ENCODE measurements at places on chromosomes 2 and 18. TPM values are rescaled to one million over a fixed set of nuclear protein-coding genes. Genes with fewer than 3 reads are reported as not detected.
A peak's percentile ranks its signal among the peaks of the same experiment; 100 is the strongest.

DNA sequence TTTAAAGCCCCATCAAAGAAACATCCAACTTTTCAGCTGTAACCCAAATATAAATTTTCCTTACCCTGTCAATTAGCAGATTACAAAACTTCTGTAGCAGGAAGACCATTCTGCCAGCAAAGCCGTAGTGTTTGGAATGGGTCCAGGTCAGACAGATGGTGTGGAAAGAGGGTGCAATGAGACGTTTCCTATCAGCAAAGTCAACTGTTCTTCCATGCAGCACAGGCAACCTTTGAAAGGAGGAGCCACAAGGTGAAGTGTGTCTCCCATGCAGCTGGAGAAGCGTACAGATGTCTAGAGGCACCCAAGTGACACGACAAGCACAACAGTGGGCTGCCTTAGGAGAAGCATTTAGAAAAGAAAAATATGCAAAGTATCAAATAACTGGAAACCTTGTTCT lies 83.7 kb downstream of the SP3 start:
- H3K4me1 ChIP-seq, result no peaks in the 10 kb centered on the region
- H3K4me3 ChIP-seq, result no peak overlapping the region
- no peak overlapping the region for H3K27ac ChIP-seq
- H3K36me3 ChIP-seq, result no peaks in the 10 kb centered on the region

DNA sequence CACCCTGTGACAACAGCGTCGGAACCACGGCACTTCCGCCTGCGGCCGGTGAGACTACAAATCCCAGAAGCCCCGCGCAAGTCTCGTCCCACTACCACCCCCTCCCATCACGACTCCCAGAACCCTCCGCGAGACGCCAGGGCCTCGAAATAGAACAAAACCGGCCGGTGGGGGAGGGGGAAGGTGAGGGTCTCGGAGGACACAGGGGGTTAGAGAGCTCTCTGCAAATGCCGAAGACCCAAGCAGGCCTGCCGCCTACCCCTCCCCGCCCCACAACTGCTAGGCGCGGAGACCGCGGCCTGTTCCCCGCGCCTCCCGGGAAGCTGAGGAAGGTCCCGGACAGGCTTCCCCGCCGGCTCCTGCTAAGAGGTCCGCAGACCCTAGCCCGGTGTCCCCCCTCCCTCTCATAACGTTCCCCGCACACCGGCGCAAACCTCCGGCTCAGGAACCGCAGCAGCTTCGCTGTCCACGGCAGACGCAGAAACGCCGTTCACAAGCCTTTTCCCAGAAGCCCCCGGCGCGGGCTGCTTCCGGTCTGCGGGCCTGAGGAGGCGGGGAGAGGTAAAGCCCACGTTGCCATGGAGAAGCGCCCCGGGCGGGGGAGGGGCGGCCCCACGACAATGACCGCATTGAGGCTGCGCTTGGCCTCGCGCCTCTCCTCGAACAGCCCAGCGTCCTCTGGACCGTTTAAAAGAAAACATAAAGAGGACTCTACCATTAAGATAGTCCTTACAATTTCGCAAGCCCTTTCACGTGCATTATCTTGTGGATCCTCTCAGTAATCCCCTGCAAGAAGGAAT lies at the start of gene ZNF24:
Gene ZNF24, minus strand, starts transcription at position 485 of the 800 bp plus-strand sequence. CDS start 3,770 bp downstream, outside the sequence.
- H3K4me3 ChIP-seq, result peak within 1 kb of the TSS; percentile 97
- H3K27me3 ChIP-seq, result no peaks in the 10 kb centered on the region
- peaks cover 21% of the 10 kb centered on the region for H3K4me1 ChIP-seq
- H3K27ac ChIP-seq, result peak within 1 kb of the TSS; percentile 95

- peaks cover 4% of the 10 kb centered on the region for H3K27me3 ChIP-seq
- no peaks in the 10 kb centered on the region for H3K36me3 ChIP-seq
- no peaks in the 10 kb centered on the region for H3K4me1 ChIP-seq
- no peak overlapping the region for H3K27ac ChIP-seq
- H3K4me3 ChIP-seq, result no peak overlapping the region
Observed at GRCh38 chr2:205586626-205587025, 95.7 kb upstream of the NRP2 start.

DNA sequence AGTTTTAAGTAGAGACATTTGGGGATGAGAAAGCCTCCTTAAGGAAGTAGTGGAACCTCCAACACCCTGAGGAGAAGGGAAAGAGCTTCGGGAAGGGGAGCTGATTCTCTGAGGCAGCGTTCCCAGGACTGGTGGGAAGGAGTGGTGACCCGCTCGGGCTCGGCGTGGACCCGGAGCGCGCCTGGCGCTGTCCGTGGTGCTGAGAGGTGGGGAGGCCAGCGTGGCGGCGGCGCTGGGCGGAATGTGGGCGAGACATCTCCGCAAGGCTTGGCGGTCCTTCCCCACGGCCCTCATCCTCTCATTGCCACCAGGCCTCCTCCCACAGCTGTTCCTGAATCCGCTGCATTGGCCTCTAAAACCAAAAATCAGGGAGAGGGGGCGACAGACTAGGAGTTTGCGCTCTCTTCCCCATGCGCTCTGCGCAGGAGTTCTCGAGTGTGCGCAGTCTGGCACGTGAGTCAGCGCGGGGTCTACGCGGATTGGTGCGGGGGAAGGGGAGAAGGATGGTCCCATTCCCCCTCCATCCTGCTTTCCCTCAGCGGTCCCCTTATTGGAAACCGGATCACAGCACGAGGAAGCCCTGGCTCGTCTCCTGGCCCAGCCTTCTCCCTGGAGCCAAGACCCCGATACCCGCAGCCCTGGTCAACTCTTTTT lies 857 bp downstream of the RESP18 start:
- H3K4me1 ChIP-seq, result peaks cover 1% of the 10 kb centered on the region
- DNase-seq, result peak; percentile 70
- H3K4me3 ChIP-seq, result no peak overlapping the region
- no peaks in the 10 kb centered on the region for H3K36me3 ChIP-seq
- H3K27ac ChIP-seq, result no peak overlapping the region
- peaks cover 54% of the 10 kb centered on the region for H3K27me3 ChIP-seq

DNA sequence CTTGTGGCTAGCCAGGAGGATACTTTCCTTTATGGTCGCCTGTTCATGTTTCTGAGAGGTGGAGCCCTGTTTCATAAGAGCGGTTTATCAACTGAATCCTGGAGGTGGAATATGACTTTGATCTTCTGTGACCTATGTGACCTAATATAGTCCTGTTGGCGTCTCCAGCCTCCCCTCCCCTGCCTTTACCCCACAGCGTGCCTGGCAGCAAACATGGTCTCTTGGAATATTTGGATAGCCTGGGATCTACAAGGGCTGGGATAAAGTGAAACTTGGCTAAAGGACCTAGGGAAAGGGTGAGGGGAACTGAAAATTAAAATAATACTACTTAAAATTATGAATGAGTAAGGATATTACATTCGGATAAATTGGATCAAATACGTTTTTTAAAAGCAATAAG lies 246.0 kb downstream of the BABAM2 start:
- H3K4me1 ChIP-seq, result peaks cover 19% of the 10 kb centered on the region
- DNase-seq, result no peak
- no peak overlapping the region for H3K27ac ChIP-seq
- peaks cover 26% of the 10 kb centered on the region for H3K36me3 ChIP-seq

Gene CROCC2
- total RNA-seq, result not detected

GRCh38 chr18:3675994-3676393 lies 226.0 kb downstream of the TGIF1 start:
- H3K27ac ChIP-seq, result no peak overlapping the region
- DNase-seq, result no peak
- peaks cover 4% of the 10 kb centered on the region for H3K27me3 ChIP-seq
- H3K4me1 ChIP-seq, result no peaks in the 10 kb centered on the region

DNA sequence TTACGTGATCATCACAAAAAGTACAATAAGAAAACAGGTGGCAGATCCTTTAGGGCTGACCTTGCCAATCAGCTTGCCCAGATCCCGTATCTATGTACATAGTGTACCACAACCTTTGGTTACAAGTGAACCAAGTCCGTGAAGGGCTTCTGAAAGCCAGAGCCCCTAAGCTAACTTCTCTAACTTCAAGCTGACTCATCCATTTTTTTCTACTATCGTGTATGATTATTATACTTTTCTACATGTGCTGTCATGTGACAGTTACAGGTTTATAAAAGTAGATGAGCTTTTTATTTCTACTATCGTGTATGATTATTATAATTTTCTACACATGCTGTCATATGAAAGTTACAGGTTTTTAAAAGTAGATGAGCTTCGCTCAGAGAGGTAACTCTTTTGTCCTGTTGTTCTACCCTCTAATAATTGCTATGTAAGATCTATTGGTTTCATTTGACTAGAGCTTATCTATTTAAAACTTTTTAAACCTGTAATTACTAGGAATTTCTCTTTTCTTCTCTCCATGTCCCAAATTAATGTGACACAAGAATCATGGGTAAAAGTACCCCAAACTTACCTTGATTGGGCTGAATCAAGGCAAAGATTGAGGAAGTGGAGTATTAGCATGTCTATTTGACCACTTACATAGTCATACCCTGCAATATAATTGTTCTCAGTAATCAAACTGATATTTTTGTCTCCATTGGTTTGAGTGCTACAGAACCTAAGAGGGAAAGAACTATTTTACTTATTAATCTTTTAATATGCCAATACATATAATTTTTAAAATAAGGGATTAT lies 29.4 kb upstream of the DNAH7 start:
- no peaks in the 10 kb centered on the region for H3K27me3 ChIP-seq
- DNase-seq, result no peak
- H3K36me3 ChIP-seq, result peaks cover 12% of the 10 kb centered on the region
- no peak overlapping the region for H3K27ac ChIP-seq

GRCh38 chr18:80252136-80252535 lies 4.8 kb upstream of the PARD6G start:
- peaks cover 40% of the 10 kb centered on the region for H3K27me3 ChIP-seq
- no peak overlapping the region for H3K4me3 ChIP-seq
- DNase-seq, result no peak
- no peaks in the 10 kb centered on the region for H3K36me3 ChIP-seq

Gene FOXD4L1
- 0.47 TPM for total RNA-seq

Gene CLHC1
- 19.4 TPM for total RNA-seq

Gene RGPD4
- total RNA-seq, result 0.31 TPM

Gene IL1R2
- total RNA-seq, result not detected

- peak; percentile 54 for DNase-seq
- H3K27ac ChIP-seq, result peak overlapping the region; percentile 60
- H3K4me1 ChIP-seq, result peaks cover 3% of the 10 kb centered on the region
- no peaks in the 10 kb centered on the region for H3K36me3 ChIP-seq
Observed at GRCh38 chr18:70289351-70290312, 787 bp downstream of the SOCS6 start.

DNA sequence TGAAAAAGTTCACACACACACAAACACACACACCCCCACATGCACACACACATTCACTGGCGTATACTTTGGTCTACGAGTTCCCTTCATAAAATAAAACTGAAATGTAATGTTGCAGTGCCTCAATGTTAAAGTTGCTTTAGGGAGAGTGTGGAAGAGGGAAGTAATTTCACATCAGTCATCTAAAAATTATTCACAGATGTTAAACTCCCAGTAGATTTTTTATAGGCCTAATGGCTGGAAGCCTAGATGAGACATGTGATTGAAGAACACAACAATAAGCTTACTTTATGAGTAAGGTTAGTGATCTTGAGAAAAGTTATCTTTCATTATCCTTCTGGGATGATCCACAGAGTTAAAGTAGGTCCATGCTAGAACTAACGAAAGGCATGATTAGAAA lies 506.7 kb upstream of the CNTNAP5 start:
- H3K4me1 ChIP-seq, result no peaks in the 10 kb centered on the region
- no peak for DNase-seq
- no peak overlapping the region for H3K27ac ChIP-seq
- no peak overlapping the region for H3K4me3 ChIP-seq
- no peaks in the 10 kb centered on the region for H3K36me3 ChIP-seq

Gene DUSP2
- 50.2 TPM for total RNA-seq

GRCh38 chr18:48557640-48558174 lies 18.9 kb downstream of the CTIF start:
- DNase-seq, result no peak
- H3K27me3 ChIP-seq, result peaks cover 10% of the 10 kb centered on the region
- no peaks in the 10 kb centered on the region for H3K36me3 ChIP-seq
- no peak overlapping the region for H3K4me3 ChIP-seq

DNA sequence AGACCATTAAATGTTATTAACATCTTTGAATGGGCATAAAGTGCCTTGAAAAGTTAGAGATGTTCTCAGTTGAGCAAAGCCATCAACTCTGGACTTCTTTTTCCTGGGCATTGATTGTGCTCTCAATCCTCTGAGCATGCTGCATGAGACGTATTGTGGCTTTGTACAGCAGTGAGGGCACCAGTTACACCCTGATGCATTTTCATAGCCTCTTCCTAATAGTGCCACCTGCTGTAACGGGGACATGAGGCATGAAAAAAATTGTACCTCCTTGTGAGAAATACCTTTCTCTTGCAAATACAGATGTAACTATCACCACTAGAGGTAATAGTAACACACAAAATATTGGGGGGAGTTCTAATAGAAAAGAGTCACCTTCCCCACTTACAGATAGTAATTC lies 697.5 kb downstream of the TMEM182 start:
- H3K4me1 ChIP-seq, result no peaks in the 10 kb centered on the region
- H3K27ac ChIP-seq, result no peak overlapping the region
- H3K4me3 ChIP-seq, result no peak overlapping the region
- H3K27me3 ChIP-seq, result no peaks in the 10 kb centered on the region

DNA sequence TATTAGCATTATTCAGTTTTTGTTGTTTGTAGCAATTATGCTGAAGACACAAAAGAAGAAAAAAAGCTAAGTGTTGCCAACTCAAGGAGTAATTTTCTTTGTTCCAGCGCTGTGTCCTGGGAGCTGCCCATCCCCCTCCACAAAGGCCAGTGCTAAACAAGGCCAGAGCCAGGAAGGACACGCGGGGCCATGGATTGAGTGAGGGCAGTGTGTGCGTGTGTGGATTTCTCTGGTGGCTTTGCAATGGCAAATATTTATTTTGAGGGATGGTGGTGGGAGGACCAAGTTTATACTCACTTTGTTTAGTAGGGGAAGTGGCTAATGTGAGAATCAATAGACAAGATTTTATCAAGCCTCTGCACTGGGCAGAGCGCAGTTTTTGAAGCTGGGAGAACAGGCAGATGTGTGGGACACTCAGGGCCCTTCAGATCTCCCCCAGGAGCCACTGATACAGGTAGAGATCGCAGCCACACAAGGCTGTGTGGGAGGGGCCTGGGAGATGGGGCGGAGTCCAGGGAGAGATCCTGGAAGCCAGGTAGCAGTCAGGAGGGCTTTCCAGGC lies 11.4 kb downstream of the AGAP1 start:
- no peak overlapping the region for H3K27ac ChIP-seq
- H3K36me3 ChIP-seq, result no peaks in the 10 kb centered on the region
- H3K27me3 ChIP-seq, result peaks cover 37% of the 10 kb centered on the region
- no peak overlapping the region for H3K4me3 ChIP-seq
- peaks cover 12% of the 10 kb centered on the region for H3K4me1 ChIP-seq

- H3K27me3 ChIP-seq, result no peaks in the 10 kb centered on the region
- no peak overlapping the region for H3K27ac ChIP-seq
- H3K36me3 ChIP-seq, result peaks cover 6% of the 10 kb centered on the region
- H3K4me3 ChIP-seq, result no peak overlapping the region
Observed at GRCh38 chr18:35693829-35694228, 112.3 kb downstream of the GALNT1 start.

Data from activated naive CD8-positive, alpha-beta T cell treated with anti-CD3 and anti-CD28 coated beads, Interleukin-2, amount 10 ng/mL, durations not matched to agents 7 days and 5 days (primary cell).